ENCODE measurements at places on chromosomes 3 and 15. TPM values are rescaled to one million over a fixed set of nuclear protein-coding genes. Genes with fewer than 3 reads are reported as not detected.

The SLC7A14 gene
- total RNA-seq: not detected

The GOLGA6A gene
- not detected for total RNA-seq

The ANKUB1 gene
- total RNA-seq: not detected

The COL8A1 gene
- not detected for total RNA-seq

The TMC3 gene
- total RNA-seq: not detected

The UQCC5 gene
- 21.6 TPM for total RNA-seq

The RETNLB gene
- not detected for total RNA-seq

The SYNPR gene
- total RNA-seq: not detected

The PLOD2 gene
- 1.0 TPM for total RNA-seq

The DNAJA4 gene
- 38.8 TPM for total RNA-seq

The PAQR9 gene
- not detected for total RNA-seq

The ST8SIA2 gene
- not detected for total RNA-seq

The CCDC54 gene
- total RNA-seq: not detected

The TNNC1 gene
- 1.3 TPM for total RNA-seq

The UBAP1L gene
- total RNA-seq: 2.9 TPM

The SI gene
- total RNA-seq: not detected

The SLC51A gene
- not detected for total RNA-seq

The CEMIP gene
- total RNA-seq: not detected

The ABCF3 gene
- total RNA-seq: 67.6 TPM

The IQGAP1 gene
- 162 TPM for total RNA-seq

The LRRIQ4 gene
- 0.17 TPM for total RNA-seq

The SAXO2 gene
- 1.3 TPM for total RNA-seq

The FANCD2 gene
- 67.2 TPM for total RNA-seq

The STAB1 gene
- not detected for total RNA-seq

The CLRN1 gene
- total RNA-seq: not detected

The SKOR1 gene
- 0.08 TPM for total RNA-seq

The CFAP20DC gene
- total RNA-seq: 0.89 TPM

The OSBPL10 gene
- 3.6 TPM for total RNA-seq

Data from activated CD8-positive, alpha-beta memory T cell treated with anti-CD3 and anti-CD28 coated beads for 36 hours (primary cell).